Mesothelial cell of epicardium (in vitro differentiated cells): ENCODE measurements at places on chromosomes 3 and 15. TPM values are rescaled to one million over a fixed set of nuclear protein-coding genes. Genes with fewer than 3 reads are reported as not detected.

STRC gene
- 2.1 to 2.9 TPM (median 2.7 TPM) in 3 replicates for total RNA-seq

ZCWPW2 gene
- total RNA-seq: 1.3 to 1.5 TPM (median 1.4 TPM) in 3 replicates

VPS18 gene
- total RNA-seq: 30.1 to 31.2 TPM (median 30.5 TPM) in 3 replicates

FRMD4B gene
- total RNA-seq: 140 to 149 TPM (median 148 TPM) in 3 replicates

P2RY13 gene
- total RNA-seq: not detected in 3 replicates

DNA sequence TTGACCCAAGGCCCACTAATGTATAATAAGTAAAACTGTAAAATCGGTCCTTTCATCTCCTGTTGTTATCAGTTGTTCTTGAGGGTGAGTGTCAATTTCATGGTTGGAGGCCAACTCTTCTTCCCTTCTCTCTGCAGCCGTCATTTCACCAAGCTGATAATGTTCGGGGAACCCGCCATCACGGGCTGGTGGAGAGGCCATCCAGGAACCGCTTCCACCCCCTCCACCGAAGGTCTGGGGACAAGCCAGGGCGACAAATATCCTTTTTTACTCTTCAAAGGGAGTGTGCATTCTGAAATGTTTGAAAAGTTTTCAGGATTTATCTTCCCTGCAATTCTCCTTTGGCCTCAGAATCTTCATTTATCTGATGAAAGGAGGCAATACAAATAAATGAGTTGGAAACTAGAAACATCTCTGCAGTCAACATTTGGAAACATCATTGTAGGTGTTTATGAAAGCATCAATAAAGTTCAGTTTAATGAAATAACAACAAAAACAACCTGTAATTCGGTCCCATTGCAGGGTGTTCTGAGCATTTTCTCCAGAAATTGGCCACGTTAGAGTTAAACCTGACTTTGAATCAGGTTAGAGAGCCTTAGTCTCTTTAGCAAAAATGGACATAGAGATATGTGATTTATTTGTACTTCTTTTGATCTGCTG lies 63.9 kb downstream of the CRTC3 start:
- peaks cover 19% of the 10 kb centered on the region for H3K4me1 ChIP-seq
- no peak overlapping the region for H3K4me3 ChIP-seq
- peaks cover 17% of the 10 kb centered on the region for H3K36me3 ChIP-seq
- DNase-seq: no peak
- no peaks in the 10 kb centered on the region for H3K27me3 ChIP-seq

GRCh38 chr15:57172925-57173324 lies 203.4 kb upstream of the CGNL1 start:
- peaks cover 24% of the 10 kb centered on the region for H3K36me3 ChIP-seq
- H3K27ac ChIP-seq: no peak overlapping the region
- no peak overlapping the region for H3K4me3 ChIP-seq
- H3K27me3 ChIP-seq: no peaks in the 10 kb centered on the region
- no peak for DNase-seq

DNA sequence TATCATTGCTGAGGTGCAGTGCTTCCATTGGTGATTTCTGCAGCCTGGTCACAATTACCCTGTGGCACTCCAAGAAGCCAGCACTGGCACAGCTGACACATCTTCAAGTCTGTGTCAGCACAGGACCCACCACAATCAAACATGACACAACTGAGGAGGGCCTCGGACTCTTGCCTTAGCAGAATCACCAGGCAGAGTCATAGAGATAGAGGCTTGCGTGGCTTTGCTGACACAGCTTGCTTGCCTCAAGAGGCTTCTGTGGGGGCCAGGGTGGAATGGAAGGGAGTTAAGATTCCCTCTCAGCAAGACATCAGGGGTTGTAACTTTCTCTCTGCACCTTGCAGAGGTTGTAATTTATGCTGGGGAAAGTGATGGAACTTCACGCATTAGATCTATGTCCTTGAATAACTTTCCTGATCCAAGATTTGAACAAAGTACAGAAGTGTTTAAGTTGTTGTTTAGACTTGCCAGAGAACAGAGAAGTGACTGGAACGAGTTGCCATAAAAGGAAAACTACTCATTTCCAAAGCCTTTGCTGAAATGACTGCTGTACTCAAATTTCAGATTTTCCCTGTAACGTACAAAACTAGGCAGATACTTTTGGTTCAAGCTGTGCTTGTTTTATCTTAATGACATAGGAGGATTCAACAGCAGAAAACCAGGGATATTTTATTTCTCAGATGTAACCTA lies 170.7 kb downstream of the DIPK2A start:
- H3K4me3 ChIP-seq: no peak overlapping the region
- no peaks in the 10 kb centered on the region for H3K36me3 ChIP-seq
- peak overlapping the region; percentile 74 for H3K27ac ChIP-seq
- peaks cover 18% of the 10 kb centered on the region for H3K4me1 ChIP-seq

GRCh38 chr3:40079203-40079846 lies 230.2 kb upstream of the EIF1B start:
- no peak overlapping the region for H3K4me3 ChIP-seq
- no peaks in the 10 kb centered on the region for H3K27me3 ChIP-seq
- no peaks in the 10 kb centered on the region for H3K36me3 ChIP-seq
- no peak overlapping the region for H3K27ac ChIP-seq
- no peak for DNase-seq
- peaks cover 4% of the 10 kb centered on the region for H3K4me1 ChIP-seq

GRCh38 chr15:93583968-93584367 lies 495.0 kb upstream of the RGMA start:
- peaks cover 5% of the 10 kb centered on the region for H3K4me1 ChIP-seq
- DNase-seq: no peak
- no peak overlapping the region for H3K4me3 ChIP-seq
- H3K36me3 ChIP-seq: no peaks in the 10 kb centered on the region
- peaks cover 44% of the 10 kb centered on the region for H3K27me3 ChIP-seq

GRCh38 chr15:100923902-100924301 lies 4.7 kb downstream of the LRRK1 start:
- peaks cover 4% of the 10 kb centered on the region for H3K4me1 ChIP-seq
- DNase-seq: no peak
- no peaks in the 10 kb centered on the region for H3K36me3 ChIP-seq
- no peak overlapping the region for H3K27ac ChIP-seq
- peaks cover 52% of the 10 kb centered on the region for H3K27me3 ChIP-seq

DNA sequence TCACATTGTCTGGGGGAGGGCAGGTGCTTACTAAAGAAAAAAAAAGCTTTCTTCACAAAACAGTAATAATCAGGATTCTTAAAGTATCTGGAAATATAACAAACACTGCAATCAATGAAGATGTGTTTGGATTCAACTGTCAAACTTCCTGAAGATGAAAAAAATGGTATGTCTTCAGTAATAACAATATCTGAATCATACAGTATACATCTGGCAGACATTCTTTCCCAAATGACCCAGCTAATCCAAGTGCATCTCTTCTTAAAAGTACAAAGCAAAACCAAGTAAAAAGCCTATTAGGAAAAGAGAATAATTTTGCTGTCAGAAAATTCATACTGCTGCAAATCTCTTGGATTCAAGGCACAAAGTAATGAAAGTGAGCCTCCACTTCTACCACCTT lies 145.0 kb upstream of the MCTP2 start:
- peaks cover 10% of the 10 kb centered on the region for H3K27me3 ChIP-seq
- no peak overlapping the region for H3K27ac ChIP-seq
- DNase-seq: no peak

DNA sequence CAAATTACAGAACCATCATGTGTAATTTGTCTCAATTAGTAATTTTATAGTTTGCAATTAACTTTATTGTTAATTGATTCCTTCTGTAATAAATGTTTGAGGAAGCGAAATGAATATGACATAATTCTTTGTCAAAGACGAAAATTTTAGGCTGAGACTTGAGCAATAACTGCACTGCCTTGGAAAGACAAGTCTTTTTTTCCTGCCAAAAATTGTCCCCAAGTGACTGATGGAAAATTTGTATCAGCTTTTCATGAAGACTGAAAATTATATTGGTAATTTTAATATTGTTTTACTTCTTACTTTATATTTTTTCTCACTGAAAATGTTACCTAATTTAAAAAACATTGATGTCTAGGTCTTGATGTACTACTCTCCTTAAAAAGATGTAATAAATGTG lies 622.6 kb downstream of the NLGN1 start:
- peaks cover 8% of the 10 kb centered on the region for H3K4me1 ChIP-seq
- H3K36me3 ChIP-seq: peaks cover 5% of the 10 kb centered on the region
- no peaks in the 10 kb centered on the region for H3K27me3 ChIP-seq

DNA sequence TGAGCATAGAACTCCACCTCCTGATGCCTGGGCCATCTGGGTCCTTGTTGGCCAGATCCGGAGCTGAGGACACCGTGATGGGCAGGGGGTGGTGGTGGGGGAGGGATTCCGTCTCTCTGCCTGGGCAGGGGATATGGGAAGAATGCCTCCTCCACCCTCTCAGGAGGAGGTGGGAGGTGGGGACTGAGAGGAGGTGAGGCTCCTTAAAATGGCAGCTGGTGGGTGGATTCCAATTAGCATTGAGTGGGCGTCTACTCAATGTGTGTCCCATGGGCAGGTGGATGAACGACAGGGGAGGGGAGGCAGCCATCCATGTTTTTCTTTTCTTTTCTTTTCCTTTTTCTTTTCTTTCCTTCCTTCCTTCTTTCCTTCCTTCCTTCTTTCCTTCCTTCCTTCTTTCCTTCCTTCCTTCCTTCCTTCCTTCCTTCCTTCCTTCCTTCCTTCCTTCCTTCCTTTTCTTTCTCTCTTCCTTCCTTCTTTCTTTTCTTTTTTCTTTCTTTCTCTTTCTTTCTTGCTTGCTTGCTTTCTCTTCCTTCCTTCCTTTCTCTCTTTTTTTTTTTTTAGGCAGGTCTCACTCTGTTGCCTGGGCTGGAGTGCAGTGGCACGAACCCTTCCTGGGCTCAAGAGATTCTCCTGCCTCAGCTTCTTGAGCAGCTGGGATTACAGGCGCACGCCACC lies 5.0 kb downstream of the SLC28A1 start:
- no peaks in the 10 kb centered on the region for H3K27me3 ChIP-seq
- DNase-seq: no peak
- no peaks in the 10 kb centered on the region for H3K36me3 ChIP-seq
- no peaks in the 10 kb centered on the region for H3K4me1 ChIP-seq

DNA sequence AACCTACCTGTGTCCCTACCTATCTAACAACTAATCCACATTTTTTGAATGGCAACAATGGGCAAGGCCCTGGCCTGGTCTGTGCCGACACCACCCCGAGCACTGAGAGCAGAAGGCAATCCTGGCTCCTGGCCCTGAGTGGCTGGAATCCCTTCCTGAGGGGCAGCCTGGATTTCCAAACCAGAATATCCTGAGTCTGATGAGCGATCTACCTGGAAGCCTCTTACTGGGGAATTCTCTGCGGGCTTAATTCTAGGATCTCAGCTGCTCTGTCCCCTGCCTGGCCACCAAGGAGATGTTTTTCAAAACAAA lies 22.1 kb downstream of the ATP2B2 start:
- no peaks in the 10 kb centered on the region for H3K4me1 ChIP-seq
- no peak overlapping the region for H3K4me3 ChIP-seq
- H3K27me3 ChIP-seq: peaks cover 14% of the 10 kb centered on the region
- no peak overlapping the region for H3K27ac ChIP-seq
- no peak for DNase-seq

- no peaks in the 10 kb centered on the region for H3K27me3 ChIP-seq
- no peaks in the 10 kb centered on the region for H3K36me3 ChIP-seq
- peak overlapping the region; percentile 65 for H3K27ac ChIP-seq
- DNase-seq: no peak
- H3K4me1 ChIP-seq: peaks cover 68% of the 10 kb centered on the region
Observed at GRCh38 chr3:54954521-54954920, 26.7 kb upstream of the LRTM1 start.

GRCh38 chr3:141114816-141115460 lies 63.8 kb downstream of the SPSB4 start:
- H3K27ac ChIP-seq: peak overlapping the region; percentile 9
- H3K27me3 ChIP-seq: no peaks in the 10 kb centered on the region
- H3K4me3 ChIP-seq: no peak overlapping the region
- no peak for DNase-seq
- peaks cover 7% of the 10 kb centered on the region for H3K4me1 ChIP-seq

- no peak for DNase-seq
- H3K4me1 ChIP-seq: no peaks in the 10 kb centered on the region
- peaks cover 22% of the 10 kb centered on the region for H3K27me3 ChIP-seq
- H3K4me3 ChIP-seq: no peak overlapping the region
- no peaks in the 10 kb centered on the region for H3K36me3 ChIP-seq
- no peak overlapping the region for H3K27ac ChIP-seq
Observed at GRCh38 chr15:73493922-73494321, 51.0 kb downstream of the REC114 start.

- H3K27me3 ChIP-seq: peaks cover 60% of the 10 kb centered on the region
- no peaks in the 10 kb centered on the region for H3K36me3 ChIP-seq
- no peak overlapping the region for H3K4me3 ChIP-seq
- H3K4me1 ChIP-seq: peaks cover 2% of the 10 kb centered on the region
- DNase-seq: no peak
Observed at GRCh38 chr15:69723404-69724096, 270.9 kb downstream of the RPLP1 start.

DNA sequence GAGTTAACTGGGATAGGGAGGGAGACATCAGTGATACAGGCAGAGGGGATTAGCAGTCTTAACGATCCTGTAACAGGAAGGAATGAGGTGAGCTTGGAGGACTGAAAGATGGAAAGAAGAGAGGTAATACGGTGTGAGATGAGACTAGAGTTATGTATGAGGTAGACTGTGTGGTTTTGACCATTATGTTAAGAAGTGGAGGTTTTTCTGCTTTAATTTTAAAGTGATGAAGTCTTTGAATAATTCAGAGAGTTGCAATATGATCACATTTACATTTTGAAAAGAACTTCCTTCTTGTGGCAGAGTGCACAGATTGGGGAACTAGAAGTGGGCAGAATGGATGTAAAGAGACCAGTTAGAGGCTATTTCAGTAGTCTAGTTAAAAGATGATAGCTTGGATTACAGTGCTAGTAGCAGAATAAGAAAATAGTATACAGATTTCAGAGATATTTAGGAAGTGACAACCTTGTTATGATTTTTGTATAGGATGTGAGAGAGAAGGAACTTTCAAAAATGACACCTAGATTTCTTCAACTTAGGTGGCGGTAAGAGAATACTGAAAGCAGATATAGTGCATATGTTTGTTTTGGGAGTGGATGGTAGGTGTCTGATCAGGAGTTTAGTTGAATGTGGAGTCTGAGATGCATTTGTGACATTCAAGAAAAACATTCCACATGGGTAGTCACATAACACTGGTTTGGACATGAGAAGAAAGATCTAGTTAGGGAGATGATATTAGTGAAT lies 40.5 kb downstream of the STT3B start:
- peaks cover 16% of the 10 kb centered on the region for H3K4me1 ChIP-seq
- no peaks in the 10 kb centered on the region for H3K27me3 ChIP-seq
- no peak for DNase-seq

DNA sequence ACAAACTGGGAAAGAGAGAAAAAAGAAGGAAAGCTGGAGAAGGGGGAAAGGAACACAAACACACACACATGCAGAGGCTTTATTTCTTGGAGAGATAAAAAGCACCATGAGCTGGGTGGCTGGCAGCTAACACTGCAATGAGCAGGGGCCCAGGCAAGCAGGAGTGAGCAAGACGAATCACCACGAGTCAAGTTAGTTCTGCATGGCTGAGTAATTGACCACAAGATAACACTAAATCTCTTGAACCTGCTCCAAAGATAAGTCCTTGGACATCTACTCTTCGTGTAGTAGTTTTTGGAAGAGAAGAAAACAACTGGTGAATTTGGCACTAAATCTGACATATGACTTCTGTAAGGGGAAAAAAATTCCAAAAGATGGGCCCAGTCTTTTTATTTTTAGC lies 100.9 kb downstream of the MYO5A start:
- peak overlapping the region; percentile 23 for H3K27ac ChIP-seq
- no peaks in the 10 kb centered on the region for H3K36me3 ChIP-seq
- no peak for DNase-seq
- H3K4me1 ChIP-seq: peaks cover 13% of the 10 kb centered on the region
